ENCODE measurements at places on chromosomes 6 and 20.

DNA sequence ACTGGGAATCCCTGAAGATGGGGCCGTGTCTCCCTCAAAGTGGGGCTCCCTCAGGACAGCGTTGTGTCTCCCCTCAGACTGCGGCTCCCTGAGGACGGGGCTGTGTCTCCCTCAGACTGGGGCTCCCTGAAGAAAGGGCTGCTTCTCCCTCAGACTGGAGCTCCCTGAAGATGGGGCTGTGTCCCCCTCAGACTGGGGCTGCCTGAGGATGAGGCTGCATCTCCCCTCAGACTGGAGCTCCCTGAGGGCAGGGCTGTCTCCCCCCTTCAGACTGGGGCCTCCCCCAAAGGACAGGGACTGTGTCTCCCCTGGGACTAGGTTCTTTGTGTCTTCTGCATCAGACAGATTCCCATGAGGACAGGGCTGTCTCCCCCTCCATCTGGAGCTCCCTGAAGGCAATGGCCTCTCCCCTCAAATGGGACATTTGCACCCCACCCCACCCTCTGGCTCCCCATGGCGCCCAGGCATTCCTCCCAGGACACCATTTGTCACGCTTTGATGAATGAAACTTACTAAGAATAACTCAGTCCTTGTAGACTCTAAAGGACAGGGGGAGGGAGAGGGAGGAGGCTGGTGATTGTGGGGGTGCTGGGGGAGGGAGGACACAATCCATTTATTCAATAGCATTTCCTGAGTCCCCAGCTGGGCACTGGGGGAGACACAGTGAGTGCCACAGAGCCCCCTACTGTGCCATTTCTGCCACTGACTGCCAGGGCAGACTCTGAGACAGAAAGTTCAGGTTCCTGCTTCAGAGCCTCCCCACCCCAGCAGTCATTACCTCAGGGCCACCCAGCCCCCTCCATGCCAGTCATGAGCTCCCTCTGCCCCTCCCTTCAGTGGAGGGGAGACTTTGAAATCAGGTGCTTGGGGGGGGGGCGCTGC is 122.4 kb downstream of the MRPL14 start:
- DNase-seq: no peak

GRCh38 chr20:59938221-59938620 is 1.9 kb downstream of the PPP1R3D start:
- DNase-seq: no peak

DNA sequence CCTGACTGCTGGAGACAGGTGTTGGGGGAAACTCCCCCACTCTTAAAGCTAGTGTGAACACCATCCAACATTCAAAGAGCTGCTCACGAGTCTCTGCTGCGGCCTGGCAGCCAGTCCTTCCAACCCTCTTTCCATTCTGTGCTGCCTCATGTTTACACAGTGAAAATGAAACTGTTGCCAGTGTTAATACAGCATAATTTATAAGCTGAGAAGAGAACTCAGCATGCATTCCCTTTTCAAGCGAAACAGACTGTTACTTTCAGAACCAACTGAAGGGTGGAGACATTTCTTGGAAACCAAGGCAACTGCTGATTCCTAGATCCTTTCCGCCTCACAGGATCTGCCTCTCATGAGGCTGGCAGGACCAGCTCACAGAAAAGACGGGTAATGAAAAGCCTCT is 533.8 kb upstream of the ID4 start:
- no peak for DNase-seq

- DNase-seq: no peak
Measured at GRCh38 chr6:105790635-105791034, 295.5 kb upstream of the PRDM1 start.

GRCh38 chr6:166716910-166717617 is 90.0 kb upstream of the RPS6KA2 start:
- DNase-seq: no peak

DNA sequence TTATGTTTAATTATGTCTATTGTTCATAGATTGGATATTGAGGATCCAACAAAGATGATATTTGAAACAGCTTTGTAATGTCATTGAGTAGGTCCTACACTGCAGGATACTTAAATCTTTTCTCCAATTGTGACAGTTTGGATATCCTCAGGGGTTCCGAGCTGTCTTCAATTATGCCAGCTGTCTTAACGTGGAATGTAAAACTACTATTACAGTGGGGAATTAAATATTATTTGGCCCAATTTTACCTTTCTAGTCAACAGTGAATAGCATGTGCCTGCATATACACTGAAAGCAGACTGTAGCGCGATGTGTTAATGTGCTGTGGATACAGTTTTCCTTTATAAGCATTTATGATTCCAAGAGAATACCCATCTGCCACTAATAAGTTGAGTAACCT is 156.9 kb downstream of the GRIK2 start:
- no peak for DNase-seq

- DNase-seq: no peak
Measured at GRCh38 chr20:63185215-63185796, 30.6 kb downstream of the YTHDF1 start.

GRCh38 chr6:89239338-89239737 is 22.2 kb upstream of the GABRR1 start:
- DNase-seq: no peak

DNA sequence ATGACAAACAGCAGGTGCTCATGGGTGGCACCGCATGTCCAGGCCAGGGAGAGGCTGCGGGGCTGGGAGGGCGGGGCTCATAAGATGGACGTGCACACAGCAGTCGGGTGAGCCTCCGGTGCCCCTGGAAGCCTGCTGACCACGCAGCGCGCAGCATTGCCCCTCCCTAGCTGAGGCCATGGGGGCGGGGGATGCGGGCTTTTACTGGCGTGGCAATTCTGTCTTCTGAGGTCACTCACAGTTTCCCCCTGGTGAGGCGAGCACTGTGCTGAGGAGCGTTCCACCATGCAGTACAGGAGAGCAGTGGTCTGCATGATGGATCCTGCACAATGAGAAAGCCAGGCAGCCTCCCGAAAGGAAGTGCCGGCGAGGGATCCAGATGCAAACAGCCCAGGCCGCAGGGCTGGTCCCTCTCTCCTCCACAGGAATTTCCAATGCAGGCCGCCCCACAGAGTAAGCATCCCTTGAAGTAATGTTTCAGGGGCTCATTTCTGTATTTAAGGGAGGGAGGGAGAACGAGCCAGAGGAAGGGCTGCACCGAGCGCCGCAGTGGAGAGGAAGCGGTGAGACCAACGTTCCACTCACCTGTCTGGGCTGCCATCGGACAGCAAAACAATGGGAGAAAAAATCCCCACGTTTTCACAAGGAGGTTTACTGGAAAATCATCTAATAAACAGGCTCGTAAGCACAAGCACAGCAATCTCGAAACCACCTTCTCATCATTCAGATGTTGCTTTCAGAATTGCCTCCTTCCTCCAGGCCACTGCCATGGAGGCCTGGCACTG is 56.0 kb downstream of the IRF4 start:
- no peak for DNase-seq

DNA sequence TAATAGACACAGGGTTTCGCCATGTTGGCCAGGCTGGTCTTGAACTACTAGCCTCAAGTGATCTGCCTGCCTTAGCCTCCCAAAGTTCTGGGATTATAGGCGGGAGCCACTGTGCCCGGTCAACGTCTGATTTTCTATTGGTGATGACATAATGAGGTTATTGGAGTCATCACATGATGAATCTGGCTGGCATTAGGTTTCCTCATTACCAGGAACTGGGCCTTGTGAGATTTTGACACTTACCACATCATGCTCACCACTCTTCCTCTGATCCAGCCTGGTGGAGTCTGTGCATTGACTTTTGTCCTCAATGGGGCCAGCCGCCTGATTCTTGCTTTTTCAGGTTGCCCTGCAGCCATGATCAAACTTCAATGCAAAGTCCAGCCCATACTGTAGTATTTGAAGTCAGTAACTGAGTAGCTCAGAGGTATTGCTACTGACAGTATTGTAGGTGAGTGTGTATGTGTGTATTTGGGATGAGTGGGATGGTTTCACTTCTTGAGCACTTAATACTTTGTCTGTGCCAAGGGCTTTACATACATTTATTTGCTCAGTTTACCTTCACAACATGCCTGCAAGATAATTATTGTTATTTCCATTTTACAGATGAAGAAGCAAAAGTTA is 16.0 kb downstream of the ANKS1A start:
- no peak for DNase-seq

DNA sequence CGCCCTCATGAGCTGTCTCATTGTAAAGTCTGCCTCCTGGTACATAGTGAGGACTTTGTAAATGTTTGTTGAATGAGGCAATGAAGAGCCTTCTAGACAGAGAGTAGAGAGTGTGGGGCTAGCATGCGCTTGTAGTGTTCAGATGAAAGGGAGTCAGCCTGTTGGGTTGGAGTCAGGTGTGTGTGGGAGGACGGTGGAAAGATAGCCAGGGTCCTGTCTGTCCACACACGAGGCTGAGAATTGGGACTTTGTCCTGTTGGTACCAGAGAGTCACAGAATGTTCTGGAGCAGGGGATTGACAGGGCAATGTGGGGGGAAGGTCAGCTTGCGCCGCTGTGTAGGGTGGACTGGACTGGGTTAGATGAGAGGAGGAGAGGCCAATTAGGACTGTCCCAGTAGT is 58.6 kb downstream of the RIOK1 start:
- DNase-seq: no peak

Data from T follicular helper cell (primary cell).